ENCODE measurements at places on chromosomes 7 and 10.

- DNase-seq = no peak
These were observed 95.8 kb upstream of the CACUL1 start for GRCh38 chr10:118850418-118851061.

- DNase-seq = no peak
These were observed 2.6 kb upstream of the ZNF438 start for GRCh38 chr10:31034098-31034909.

GRCh38 chr7:19098510-19098909 is 18.9 kb downstream of the TWIST1 start:
- no peak for DNase-seq

DNA sequence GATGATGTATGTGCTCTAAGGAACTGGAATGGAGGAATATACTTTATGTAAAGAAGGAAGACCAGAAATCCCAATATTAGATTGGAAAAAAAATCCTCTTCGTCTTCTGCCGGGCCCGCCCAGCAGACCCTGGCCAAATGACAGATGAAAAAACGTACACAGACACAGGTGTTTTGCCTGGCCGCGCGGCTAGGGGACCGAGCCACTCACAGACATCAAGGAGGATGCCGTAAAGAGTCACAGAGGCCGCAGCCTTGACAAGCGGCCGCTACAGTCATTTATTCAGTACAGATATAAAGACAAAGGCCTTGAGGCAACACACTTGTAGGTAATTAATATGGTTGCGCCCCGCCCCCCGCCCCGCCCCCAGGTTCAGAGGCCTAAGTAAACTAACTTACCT is 594.1 kb downstream of the GRM8 start:
- no peak for DNase-seq

DNA sequence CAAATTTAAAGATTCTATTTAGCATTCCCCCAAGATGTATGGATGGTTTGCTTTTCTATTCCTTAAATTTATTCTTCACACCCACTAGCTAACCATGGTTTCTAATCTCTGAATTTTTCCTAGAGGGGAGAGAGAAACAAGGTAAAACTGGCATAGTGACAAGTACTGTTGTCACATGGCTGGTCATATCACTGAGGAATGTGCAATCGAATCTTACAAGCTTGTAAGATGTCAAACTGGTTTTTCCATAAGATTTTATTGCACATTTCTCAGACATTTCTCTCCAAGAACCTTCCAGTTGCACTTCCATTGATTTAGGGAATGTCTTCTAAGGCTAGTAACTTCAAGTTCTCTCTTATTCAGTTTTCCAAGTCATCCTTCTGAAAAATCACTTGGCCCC is 89.8 kb downstream of the MBL2 start:
- no peak for DNase-seq

Measured in naive thymus-derived CD4-positive, alpha-beta T cell (primary cell).